Stimulated activated CD8-positive, alpha-beta memory T cell treated with anti-CD3 and anti-CD28 coated beads, Interleukin-4, amount 100 ng/mL, for 48 hours (primary cell): ENCODE measurements at places on chromosomes 6 and 20.

- DNase-seq: no peak
These were observed 248.4 kb upstream of the HSF2 start for GRCh38 chr6:122151066-122151465.

DNA sequence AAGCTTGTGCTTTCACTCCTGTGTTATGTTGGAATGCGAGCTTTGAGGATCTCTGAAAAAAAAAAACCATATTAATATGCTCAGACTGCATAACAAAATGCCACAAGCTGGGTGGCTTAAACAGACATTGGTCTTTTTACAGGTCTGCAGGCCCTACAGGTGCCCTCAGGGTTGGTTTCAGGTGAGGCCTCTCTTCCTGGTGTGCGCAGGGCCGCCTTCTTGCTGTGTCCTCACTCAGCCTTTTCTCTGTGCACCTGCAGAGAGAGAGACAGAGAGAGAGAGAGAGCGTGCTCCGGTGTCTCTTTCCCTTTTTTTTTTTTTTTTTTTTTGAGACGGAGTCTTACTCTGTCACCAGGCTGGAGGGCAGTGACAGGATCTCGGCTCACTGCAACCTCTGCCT lies 114.1 kb upstream of the SNX9 start:
- no peak for DNase-seq

- no peak for DNase-seq
These were observed 234.1 kb upstream of the ZFP64 start for GRCh38 chr20:52425701-52426100.

DNA sequence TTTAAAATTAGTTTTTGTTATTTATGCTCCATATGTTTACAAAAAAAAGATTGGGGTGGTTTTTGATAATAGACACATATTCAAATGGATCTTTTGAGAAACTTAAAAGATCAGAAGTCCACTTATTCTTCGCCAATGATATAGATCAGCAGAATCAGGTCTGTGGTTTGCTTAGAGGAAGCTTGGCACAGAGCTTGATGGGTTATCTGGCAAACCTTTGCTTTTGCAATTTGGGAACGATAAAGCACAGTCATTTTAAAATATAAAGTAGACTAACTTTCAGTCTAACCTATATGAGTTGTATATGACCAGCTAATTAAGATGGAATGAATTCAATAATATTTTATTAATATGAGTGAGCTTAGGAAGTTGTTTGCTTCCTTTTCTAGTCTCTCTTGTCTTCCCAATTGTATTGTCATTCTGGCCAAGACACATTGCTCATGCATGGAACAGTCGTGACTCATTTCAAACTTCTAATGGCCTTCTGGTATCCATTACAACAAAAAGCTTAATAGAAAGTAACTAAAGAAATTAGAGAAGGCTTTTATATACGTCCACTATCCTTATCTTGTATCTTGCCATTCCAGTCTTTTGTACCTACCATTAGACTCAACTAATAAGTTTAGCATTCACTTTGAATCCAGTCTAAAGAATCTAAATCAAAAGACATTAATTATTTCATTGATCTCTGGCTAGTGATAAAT lies 118.7 kb downstream of the TBX18 start:
- DNase-seq: no peak

GRCh38 chr6:14088600-14089192 lies 28.9 kb upstream of the CD83 start:
- DNase-seq: no peak
